ENCODE measurements at places on chromosomes 11 and 22.

- no peak for DNase-seq
These were observed 11.0 kb downstream of the OTUB1 start for GRCh38 chr11:63997104-63997700.

GRCh38 chr22:23110922-23111527 is 30.8 kb downstream of the RSPH14 start:
- DNase-seq = no peak

GRCh38 chr22:50072167-50072555 is 13.1 kb downstream of the MLC1 start:
- DNase-seq = no peak

DNA sequence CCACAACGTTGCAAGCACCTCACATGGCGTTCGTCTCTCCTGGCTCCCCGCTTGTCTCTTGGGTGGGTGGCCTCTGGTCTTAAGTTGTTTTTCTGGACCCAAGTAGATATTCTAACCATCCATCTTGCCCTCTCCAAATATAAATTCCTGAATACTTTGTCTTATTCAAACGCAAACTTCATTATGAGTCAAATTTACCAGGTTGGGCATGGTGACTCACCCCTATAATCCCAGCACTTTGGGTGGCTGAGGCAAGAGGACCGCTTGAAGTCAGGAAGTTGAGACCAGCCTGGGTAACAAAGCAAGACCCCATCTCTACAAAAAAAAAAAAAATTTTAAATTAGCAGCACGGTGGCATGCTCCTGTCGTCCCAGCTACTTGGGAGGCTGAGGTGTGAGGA is 5.1 kb upstream of the IGSF9B start:
- no peak for DNase-seq

DNA sequence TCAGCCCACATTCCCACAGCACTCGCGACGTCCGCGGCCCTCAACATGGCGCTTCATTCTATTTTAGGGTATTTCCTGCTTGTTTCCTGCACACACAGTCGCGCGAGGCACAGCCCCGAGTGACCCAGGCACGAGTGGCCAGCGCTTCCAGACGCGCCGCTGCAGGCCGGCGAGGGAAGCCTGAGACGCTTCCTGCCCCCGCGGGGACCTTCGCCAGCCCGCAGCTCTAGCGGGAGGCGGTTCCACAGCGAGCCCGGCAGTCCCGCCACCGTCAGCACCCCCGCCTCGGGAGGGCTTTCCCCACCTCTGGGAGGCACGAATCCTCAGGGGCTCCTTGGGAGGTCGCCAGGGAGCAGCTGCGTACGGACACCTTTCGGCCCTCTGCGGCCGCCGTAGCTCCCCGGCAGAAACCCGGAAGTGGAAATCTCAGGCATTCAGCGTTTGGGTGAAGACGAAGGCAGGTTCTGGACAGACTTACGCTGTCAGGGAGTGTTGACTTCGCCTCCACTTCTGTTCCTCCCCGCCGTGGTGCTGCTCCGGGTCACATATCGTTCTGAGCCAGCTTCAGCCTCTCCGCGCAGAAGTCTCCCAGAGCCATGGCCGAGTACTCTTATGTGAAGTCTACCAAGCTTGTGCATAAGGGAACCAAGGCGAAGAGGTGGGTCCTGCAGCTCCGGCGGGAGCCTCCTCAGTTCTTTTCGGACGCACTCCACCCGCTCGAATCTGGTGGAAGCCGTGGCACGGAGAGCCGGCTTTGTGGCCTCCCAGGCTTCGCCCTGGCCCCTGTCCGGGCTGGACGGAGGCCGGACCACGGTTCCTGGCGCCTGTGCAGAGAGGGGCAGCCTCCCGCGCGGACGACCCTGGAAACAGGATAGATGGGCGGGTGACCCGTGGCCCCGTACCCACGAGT is 2925.9 kb upstream of the OR11H1 start:
- no peak for DNase-seq

All from stimulated activated CD8-positive, alpha-beta memory T cell treated with anti-CD3 and anti-CD28 coated beads, Interleukin-7, amount 100 ng/mL, for 1 hour (primary cell).